ENCODE measurements at places on chromosomes 7 and 10.

- no peak for DNase-seq
Observed at GRCh38 chr7:156376317-156376716, 264.3 kb upstream of the RNF32 start.

- peak; percentile 43 for DNase-seq
Observed at GRCh38 chr10:103504181-103504783, 10.8 kb downstream of the NEURL1 start.

DNA sequence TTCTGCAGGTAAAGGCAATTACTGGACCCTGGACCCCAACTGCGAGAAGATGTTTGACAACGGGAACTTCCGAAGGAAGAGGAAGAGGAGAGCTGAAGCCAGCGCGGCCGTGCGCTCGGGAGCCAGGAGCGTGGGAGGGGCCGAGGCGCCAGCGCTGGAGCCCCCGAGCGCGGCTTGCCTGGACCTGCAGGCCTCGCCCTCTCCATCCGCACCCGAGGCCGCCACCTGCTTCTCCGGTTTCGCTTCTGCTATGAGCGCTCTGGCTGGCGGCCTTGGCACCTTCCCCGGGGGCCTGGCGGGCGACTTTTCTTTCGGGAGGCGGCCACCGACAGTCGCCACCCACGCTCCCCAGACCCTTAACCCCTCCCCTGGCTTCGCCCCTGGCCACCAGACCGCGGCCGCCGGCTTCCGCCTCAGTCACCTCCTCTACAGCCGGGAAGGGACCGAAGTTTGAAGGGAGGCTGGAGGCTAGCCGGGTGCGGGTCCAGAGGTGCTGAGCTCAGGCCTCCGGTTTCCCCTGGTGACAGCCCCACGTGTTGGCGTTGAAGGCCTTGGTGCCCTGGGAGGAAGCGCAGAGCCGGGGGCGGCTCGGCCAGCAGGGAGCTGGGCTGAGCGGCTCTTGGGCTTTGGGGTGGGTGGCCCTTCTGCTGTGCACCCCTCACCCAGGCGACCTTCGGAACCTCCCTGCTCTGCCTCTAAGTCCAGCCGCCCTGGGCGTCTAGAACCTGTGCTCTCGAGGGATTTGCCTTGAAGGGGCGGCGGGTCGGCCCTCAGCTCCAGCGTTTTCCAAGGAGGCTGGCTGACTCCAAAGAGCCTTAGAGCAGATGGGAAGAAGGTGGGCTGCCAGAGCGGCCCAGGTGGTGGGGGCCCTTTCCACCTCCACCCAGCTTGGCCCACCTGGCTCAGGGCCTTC is 1.8 kb downstream of the FOXI2 start:
- no peak for DNase-seq

- DNase-seq, result peak; percentile 9
Observed at GRCh38 chr7:124765401-124766352, at the start of gene GPR37. Gene GPR37, minus strand, starts transcription at chr7:124765792. Its CDS starts 816 bp downstream, at chr7:124764976.

GRCh38 chr7:40595832-40596231 is 461.0 kb downstream of the SUGCT start:
- no peak for DNase-seq

DNA sequence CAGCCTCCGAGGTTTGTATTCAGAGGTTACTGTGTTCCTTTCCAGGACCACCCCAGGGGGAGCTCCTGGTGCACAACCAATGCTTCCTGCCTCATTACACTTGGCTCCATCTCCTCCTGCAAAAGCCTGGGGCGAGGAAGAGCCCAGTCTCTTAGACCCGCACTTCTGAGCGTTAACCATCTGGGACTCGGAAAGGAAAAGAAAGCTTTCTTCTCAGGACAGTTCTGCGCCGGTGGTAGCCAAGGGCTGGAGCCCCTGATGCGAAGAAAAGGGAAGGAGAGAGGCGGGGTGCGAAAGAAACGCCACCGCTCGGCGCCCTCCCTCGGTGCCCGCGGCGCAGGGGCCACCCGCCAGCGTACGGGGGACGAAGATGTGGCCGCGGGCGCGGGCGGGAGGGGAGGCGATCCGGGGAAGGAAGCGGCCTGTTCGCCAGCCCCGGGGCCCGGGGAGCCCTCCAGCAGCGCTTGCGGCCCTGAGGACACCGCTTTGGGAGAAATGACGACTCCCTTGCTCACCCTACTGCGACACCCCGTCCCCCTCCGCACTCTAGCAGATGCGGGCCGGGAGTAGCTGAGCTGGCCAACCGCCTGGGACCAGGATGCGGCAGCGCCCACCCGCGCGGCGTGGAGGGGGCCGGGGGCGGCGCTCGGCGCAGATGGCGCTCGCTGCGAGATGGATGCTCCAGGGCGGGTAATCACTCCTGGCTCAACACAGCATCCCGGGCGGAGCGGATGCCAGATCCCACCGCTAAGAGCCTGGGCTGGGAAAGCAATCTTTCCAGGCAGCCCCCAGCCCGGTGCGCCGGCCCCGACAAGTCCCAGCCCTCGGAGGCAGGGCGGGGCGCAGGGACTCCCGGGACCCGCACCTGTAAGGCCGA is 1.3 kb downstream of the NRCAM start:
- no peak for DNase-seq

DNA sequence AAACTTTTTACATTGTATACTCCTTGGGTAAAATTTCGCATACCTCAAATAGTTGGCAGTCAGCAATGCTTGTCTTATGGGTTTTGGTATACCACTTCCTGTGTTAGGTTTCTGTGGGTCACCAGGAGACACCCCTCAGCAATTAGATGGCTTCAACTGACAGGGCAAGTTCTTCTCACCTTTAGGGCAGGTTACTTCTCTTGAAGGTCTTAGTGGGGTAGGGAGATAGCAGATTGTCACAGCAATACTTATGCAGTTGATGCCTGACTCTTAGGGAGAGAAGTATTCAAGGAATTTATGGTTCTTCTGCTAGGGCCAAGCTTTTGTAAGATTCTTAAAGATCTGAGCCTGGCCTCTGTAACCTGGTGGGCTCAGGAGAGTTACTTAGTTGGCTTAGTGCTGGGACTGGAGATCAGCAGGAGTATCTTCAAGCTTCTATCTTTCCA is 42.9 kb downstream of the MKLN1 start:
- peak; percentile 37 for DNase-seq

DNA sequence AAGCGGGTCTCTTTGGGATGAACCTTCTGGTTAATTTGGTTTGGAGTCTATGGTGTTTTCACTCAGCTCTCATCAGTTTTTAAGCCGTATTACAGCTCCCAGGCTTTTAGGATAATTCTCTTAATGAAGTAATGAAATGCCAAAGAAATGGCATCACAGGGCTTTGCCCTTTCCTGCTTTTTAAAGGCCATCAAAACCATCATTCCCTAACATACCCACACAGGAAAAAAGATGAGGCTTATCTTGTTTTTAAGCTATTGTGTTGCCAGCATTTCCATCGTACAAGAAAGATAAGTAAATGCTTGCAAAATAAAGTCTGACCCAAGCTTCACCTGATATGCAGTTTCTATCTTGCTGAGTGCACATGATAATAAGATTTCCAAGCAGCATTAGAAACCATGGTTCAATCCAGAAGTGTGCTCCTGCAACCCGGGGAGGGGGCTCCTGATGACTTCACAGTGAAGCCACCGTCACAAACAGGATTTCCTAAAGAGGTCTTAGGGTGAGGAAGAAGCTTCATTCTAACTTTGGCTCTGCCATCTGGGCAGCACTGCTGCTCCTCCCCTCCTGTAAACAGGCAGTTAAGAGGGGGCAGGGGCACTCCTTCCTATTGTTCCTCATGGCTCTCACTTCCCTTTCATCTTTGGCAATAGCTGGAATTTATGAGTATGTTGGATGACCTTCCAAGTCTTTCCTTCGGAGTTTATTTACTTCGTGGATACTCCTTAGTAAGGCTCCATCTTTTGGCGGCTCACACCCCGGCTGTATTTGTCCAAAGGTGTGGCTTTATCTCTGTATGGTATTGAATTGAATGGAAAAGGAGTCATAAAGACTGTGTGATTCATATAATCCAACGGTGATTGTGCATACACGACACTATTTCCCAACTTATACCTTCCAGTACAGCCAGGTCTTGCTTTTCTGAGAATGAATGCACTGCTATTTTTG is 55.2 kb upstream of the FAM133B start:
- DNase-seq, result no peak

- no peak for DNase-seq
Observed at GRCh38 chr7:3412871-3413270, 111.8 kb downstream of the SDK1 start.

GRCh38 chr7:49791088-49791741 is 17.8 kb downstream of the VWC2 start:
- DNase-seq, result no peak

DNA sequence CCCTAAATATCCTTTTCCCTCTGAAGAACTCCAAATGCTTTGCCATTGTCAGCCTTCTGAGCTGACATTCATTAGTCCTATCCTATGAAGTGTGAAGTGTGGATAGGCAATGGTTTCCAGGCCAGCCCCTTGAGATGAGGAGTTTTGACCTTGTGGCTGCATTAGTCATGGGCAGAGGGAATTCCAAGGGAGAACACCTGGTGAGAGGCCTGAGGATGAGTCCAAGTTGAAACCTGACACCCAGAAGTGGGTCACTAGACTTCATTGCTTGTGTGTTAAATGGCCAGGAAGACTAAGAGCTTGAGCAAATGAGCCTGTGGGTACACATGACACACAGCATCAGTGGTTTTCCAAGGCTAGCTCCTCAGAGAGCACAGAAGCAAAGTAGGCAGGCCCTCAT is 260.8 kb downstream of the SKAP2 start:
- DNase-seq, result no peak

DNA sequence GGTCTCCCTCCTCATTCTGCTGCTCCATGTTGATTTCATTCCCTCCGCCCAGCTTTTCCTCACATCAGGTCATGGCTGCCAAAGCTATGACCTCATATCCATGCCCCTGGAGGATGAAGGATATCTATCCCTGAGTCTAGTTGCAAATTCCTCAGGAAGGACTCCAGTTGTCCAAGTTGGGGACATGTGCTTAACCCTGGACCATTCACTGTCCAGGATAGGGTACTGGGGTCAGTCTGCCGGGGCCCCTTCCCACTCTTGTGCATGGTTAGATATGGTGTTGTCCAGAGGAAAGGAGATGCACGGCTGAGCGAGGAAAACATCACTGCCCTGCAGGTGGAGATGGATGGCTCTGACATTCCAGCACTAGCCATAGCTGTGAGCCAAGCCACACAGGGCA is 51.9 kb upstream of the COMTD1 start:
- DNase-seq, result no peak

GRCh38 chr7:149171892-149172533 is 23.3 kb upstream of the ZNF282 start:
- DNase-seq, result no peak

- no peak for DNase-seq
Observed at GRCh38 chr10:128064970-128065580, 61.1 kb downstream of the MKI67 start.

GRCh38 chr10:91022390-91022789 is 101.5 kb upstream of the ANKRD1 start:
- DNase-seq, result no peak

- no peak for DNase-seq
Observed at GRCh38 chr7:102978284-102978683, 65.5 kb downstream of the LRRC17 start.

DNA sequence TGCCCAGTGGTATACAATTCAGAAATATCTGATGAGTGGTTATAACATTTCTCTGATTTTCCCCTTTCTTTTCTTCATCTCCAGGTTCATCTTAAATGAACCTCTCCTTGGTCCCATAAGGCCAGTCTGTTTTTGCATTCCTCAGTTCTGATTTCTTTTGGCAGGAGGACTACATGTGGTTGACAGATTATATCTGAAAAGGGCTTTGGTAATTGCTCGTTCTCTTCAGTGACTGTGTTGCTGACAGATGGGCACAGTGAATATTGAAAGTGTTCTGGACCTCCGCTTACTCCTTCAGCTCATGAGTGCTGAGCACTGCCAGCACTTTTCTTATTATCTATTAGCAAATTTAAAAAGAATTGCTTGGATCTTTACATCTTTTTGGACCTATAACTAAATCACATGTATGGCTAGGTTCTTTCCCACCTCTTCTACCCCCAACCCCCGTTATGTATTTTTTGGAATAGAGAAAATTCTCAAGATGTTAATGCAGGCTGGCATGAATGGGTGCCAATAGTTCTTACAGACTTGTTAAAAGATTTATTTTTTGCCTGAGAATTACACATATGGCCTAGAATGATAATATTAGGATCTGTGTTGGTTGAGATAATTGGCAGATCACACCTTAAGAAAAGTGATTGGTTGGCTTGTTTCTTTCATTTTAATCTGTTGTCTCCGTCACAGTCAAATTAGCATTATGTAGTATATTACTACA is 323.0 kb downstream of the EXOC4 start:
- DNase-seq, result no peak

- DNase-seq, result no peak
Observed at GRCh38 chr10:3494131-3494837, 290.7 kb downstream of the KLF6 start.

GRCh38 chr7:19463581-19463980 is 245.3 kb downstream of the POLR1F start:
- no peak for DNase-seq

GRCh38 chr10:24912215-24912614 is 40.2 kb downstream of the PRTFDC1 start:
- DNase-seq, result no peak

DNA sequence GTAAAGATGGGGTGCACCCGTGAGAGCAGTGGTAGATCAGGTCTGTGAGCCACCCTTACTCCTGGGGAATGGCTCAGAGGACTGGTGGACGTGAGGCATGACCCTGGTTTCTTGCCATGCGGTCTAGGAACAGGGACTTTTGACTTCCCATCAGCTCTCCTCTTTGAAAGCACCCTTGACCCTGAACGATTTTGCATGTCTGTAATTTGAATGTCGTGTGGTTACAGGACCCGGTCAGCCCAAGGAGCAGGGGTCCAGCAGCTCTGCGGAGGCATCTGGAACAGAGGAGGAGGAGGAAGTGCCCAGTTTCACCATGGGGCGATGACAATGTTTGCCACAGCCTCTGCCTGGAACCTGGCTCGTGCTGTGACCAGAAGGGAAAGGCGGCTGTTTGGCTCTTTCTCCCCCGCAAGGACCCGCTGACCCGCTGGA is 8.6 kb upstream of the ORAI2 start:
- DNase-seq, result no peak

- DNase-seq, result no peak
Observed at GRCh38 chr7:15795393-15795792, 108.9 kb upstream of the MEOX2 start.

DNA sequence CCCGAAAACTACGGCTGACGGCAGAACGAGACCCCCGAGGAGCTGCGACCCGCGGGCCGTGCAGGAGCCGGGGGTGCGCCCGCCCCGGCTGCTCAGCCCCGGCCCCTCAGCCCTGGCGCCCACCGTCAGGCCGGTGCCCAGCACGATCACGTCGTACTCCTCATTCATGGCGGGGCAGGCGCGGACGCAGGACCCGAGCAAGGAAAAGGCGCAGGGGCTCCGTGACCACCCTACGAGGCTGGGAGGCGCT is 218 bp downstream of the GDI2 start:
- no peak for DNase-seq

DNA sequence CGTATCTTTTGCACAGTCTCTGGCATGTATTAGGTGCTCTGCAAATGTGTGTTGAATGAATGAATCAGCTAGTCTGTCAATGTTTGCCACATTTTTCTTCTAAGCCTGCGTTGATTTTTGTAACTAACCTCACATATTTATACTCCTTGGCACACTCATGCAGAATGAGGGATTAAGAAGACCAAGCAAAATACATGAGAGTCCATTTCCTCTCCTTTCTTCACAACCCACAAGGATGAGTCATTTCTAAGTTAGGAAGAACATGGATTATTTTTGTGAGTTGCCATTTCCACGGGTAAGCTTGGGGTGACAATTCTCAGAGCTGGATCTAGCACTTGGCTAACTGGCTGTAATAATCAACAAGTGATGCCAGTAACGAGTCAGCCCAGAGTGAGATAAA is 158.8 kb downstream of the TWIST1 start:
- peak; percentile 62 for DNase-seq
